ENCODE measurements at places on chromosomes 3 and 15.

- DNase-seq: peak; percentile 64
These were observed 485 bp downstream of the CELF6 start for GRCh38 chr15:72319360-72319984.

DNA sequence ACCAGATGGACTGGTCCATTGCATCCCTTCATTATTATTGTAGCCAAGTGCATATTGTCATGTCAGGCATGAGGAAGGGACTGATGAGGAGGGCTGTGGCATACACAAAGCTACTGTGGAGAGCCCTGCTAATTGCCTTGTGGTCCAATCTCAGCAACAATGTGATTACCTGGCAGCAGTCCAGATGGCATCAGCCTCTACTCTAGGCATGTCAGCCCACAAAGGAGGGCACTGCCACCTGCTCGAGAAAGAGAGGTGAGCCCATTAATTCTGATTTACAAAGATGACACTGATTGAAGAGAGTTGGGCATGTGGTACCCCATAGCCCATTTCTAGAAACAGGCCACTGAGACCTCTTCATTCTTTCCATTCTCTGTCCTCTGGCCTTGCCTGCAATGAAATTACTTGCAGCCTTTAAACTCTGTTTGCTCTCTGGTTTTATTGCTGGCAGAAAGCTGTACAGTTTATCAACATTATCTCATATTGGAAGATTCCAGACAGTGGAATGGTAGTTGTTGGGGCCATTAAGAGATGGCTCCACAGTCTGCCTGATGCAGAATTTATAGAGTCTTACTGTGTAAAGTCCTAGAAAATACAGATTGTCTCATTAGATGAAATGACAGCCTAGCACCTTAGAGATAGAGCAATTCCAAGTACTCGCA is 307.7 kb downstream of the ARPP21 start:
- no peak for DNase-seq

- no peak for DNase-seq
These were observed 21.3 kb upstream of the GATM start for GRCh38 chr15:45399381-45400212.

GRCh38 chr3:106125321-106125720 is 256.5 kb upstream of the CBLB start:
- no peak for DNase-seq

- DNase-seq: peak; percentile 23
These were observed 11.7 kb upstream of the NMB start for GRCh38 chr15:84669726-84670125.
